Renal cortex interstitium (tissue), 15 donors: ENCODE measurements at places on chromosomes 7 and 10. TPM values are rescaled to one million over a fixed set of nuclear protein-coding genes. Genes with fewer than 3 reads are reported as not detected.

The ACTL6B gene
- polyA plus RNA-seq, result not detected

The SEC24C gene
- 65.6 TPM for polyA plus RNA-seq

The STEAP1 gene
- polyA plus RNA-seq, result 14.0 TPM

The HERPUD2 gene
- 34.2 TPM for polyA plus RNA-seq

The PITRM1 gene
- polyA plus RNA-seq, result 68.8 TPM

The AGR2 gene
- 66.8 TPM for polyA plus RNA-seq

The H2BK1 gene
- not detected for polyA plus RNA-seq

The SCIN gene
- polyA plus RNA-seq, result 154 TPM

The MYOF gene
- 29.4 TPM for polyA plus RNA-seq

The FKBP6 gene
- 0.26 TPM for polyA plus RNA-seq

The ZPBP gene
- polyA plus RNA-seq, result 0.14 TPM
